Activated T-helper 1 cell treated with anti-CD3 and anti-CD28 coated beads, Interleukin-12 subunit alpha, Interleukin-12 subunit beta, Interleukin-2, Interleukin-4 antibody, amounts not matched to agents 30 ng/mL and 10 ng/mL and 1 ng/mL, durations not matched to agents 14 hours and 24 hours and 36 hours (primary cell): ENCODE measurements at places on chromosomes 12 and 14.
A peak's percentile ranks its signal among the peaks of the same experiment; 100 is the strongest.

DNA sequence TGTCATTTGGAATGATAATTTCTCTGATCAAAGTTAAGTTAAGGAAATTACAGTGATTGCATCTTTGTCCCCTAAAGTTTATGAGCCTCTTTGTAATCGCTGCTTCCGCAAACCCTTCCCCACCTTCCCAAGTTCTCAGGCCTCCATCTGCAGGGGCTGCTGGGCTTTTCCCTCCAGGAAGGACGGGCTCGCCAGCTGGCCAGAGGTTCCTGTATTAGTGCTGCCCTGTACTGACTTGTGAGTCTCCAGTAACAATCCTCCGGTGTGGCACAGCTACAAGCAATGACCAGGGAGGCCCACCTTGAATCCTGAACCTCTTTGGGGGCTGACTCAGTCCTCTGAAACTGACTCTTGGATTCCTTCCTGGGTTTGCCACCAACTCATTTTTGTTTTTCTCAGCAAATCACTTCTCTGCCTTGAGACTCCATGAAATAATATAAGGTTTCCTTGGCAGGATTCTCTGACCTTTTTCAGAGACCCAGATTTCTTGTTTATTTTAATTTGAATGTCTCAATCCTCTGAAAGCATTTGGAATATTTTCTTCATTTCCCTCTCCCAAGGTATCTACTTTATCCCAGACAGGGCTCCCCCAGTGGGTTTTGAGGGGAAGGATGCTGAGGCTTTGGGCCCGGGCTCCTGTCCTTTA, 398.6 kb downstream of the ZFP36L1 start:
- no peak for DNase-seq
- no peak overlapping the region for H3K27ac ChIP-seq
- H3K4me3 ChIP-seq, result no peak overlapping the region

- no peak for DNase-seq
- H3K4me1 ChIP-seq, result no peaks in the 10 kb centered on the region
- no peak overlapping the region for H3K27ac ChIP-seq
- H3K27me3 ChIP-seq, result peaks cover 13% of the 10 kb centered on the region
These were observed 9.0 kb downstream of the TPH2 start for GRCh38 chr12:71947645-71948105.

DNA sequence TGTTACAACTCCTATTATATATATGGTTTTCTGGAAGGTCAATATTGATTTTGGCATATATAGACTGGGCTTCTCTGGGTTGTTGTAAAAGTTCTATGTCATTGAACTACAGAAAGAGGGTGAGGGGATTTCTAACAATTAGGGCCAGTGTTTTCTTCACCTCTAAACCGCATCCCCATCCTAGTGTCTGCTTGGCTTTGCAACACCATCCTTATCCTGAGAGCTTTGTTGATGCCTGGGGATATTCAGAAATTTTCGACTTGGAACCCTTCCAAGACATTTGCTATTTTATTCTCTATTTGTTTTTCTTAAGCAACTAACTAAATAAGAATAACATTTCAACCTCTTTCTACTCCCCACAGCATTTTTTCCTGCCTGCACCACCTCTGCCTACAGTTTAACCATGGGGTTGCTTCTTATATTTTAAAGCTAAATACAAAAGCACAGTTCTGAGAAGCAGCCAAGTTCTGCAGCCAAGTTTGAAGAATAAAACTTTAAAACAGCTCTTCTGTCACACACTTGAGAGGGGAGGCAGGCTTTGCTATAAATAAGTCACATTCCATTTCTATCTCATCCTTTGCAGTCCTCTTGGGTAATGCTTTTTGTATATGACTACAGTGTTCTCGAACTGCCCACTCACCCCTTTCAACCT, 53.4 kb downstream of the RGS6 start:
- no peak for DNase-seq
- H3K4me3 ChIP-seq, result no peak overlapping the region
- no peaks in the 10 kb centered on the region for H3K36me3 ChIP-seq
- H3K27ac ChIP-seq, result no peak overlapping the region
- peaks cover 2% of the 10 kb centered on the region for H3K27me3 ChIP-seq
- H3K4me1 ChIP-seq, result no peaks in the 10 kb centered on the region

DNA sequence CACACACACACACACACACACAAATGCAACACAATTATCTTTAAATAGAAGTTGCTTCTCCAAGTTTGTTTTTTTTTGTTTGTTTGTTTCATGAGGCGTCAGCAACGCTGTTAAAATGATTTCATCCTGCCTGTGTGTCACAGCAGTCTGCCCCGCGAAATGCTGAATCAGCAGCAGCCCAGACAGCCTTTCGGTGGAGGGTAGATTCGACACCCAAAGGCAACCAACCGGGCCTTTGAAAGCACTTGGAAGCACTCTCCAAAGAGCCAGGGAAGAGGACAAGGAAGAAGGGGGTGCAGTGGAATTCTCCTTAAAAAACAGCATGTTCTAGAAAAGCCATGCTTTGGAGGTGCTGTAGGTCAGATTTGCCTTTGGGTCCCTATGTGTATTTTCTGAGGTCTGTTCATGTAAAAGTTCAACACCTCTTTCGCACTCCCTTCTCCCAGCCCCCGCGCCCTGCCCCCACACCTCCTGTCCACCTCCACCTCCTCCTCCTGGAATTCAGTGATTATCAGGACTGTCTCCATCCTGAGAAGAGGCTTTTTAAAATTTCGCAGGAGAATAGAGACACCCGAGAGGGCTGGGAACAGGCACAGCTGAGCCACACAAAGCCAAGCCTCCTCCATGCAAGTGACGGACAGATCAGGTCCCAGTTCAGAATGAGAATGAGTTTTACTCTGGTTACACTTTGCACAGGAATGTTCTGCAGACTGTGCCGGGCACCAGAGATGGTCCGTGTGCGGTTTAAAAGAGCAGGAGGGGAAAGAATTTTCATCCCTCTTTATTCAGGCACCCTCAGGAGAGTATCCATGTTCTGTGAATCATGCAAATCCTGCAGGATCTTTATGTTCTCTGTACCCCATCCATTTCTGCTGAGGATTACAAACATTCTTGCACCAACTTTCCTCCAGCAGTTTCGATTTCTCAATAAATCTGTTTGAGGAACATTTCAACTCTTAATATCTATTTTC, 177.9 kb downstream of the ETV6 start:
- H3K27ac ChIP-seq, result peak overlapping the region; percentile 72
- H3K27me3 ChIP-seq, result no peaks in the 10 kb centered on the region
- H3K4me1 ChIP-seq, result peaks cover 55% of the 10 kb centered on the region
- H3K4me3 ChIP-seq, result no peak overlapping the region
- DNase-seq, result no peak

DNA sequence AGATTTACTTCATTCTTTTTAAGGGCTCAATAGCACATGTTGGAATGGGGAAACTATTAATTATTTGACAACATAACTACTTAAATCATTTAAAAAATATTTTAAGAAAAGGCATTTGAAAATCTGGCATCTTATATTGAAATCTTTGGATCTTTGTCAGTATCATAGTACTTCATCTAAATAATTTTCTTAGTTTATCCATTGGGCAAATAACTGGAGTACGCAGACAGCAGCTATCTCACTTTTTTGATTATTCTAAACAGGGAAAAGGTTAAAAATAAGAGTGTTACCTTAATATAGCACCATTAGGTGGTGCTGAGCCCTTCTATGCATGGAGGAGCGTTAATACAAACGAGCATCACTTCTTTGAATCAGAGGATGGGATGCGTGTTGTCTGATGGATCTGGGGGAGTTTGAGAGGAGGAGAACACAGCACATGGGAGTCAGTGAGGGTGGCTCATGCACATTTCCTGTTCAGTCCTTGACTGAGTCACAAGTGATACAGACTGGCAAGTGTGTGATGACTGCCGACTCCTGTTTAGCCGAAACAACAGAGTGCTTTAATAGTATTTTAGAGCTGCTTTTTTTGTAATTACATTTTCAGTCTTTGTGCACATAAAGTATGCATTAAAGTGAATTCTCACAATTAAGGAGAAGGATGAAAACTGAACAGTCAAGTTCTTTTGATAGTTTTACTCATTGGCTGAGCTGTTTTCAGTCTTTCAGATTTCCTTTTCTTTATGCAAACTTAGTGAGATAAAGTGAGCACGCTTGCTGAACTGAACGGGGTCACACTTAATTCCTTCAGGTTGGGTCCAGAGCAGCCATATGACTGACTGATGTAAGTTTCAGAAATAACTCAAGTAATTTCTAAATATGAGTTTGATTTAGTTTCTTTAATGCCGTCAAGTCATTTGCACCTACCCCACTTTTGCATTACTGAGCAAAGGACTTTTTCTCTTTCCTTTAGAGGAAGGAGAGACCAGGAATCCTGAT, 92.7 kb downstream of the DIP2B start:
- peak; percentile 26 for DNase-seq
- peak overlapping the region; percentile 28 for H3K4me3 ChIP-seq
- H3K27ac ChIP-seq, result peak overlapping the region; percentile 35
- H3K36me3 ChIP-seq, result peaks cover 10% of the 10 kb centered on the region

DNA sequence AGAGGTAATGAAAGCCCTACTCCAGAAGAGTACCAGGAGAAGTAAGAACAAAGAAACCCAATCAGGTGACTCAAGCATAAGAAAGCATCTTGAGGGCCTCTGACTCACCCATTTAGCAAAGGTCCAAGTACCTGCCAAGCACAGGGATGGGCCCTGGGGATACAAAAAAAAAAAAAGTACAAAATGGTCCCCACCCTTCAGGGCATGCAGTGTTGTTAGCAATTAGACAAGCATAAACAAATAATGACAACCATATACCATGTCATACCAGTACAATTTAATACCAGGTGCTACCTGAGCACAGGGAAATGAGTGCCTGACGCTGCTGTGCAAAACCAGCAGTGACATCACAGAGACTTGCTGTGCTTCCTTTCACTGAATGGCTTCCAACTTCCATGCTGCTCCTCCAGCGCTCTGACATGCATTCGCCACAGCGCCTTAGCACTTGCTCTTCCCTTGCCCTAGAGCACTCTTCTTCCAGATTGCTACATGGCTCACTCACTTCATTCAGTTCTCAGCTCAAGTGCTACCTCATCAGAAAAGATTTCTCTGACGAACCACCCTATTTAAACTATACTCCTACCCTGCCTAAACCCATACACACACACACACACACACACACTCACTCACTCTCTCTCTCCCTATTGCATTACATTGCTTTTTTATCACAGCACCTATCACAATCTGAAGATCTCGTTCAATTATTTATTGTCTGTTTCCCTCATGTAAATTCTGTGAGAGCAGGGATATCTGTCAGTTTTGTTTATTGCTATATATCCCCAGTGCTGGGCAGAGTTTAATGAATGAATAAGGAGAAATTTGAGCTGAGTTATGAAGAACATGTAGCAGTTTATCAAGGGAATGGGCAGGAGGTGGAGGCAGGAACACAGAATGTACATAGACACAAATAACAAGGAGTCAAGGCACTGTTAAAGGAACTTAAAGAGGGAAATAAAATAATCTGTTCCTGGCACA, 12.9 kb upstream of the EPS8 start:
- H3K36me3 ChIP-seq, result no peaks in the 10 kb centered on the region
- DNase-seq, result no peak
- no peaks in the 10 kb centered on the region for H3K4me1 ChIP-seq

DNA sequence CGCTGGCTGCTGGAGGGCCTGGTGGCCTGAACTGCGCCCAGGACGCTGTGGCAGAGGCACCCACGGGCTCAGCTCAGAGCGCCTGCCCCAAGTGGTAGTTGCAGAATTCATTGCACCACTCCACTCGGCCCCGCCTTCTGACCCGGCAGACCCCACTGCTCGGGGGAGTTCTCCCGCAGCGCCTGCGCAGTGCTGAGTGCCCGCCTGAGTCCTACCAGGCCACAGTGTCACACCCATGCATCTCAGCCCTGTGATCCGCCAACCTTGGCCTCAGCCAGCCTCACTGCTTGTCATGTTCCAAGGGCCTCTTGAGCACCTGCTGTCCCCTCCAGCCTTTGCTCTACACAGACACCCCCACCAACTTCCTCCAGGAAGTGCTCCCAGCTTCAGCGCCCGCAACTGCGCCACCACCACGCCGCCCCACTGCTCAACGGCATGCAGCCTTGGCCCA, 12.2 kb downstream of the DEGS2 start:
- H3K27ac ChIP-seq, result peak overlapping the region; percentile 55
- no peak overlapping the region for H3K4me3 ChIP-seq
- no peaks in the 10 kb centered on the region for H3K4me1 ChIP-seq
- H3K27me3 ChIP-seq, result no peaks in the 10 kb centered on the region

- H3K36me3 ChIP-seq, result no peaks in the 10 kb centered on the region
- no peak overlapping the region for H3K27ac ChIP-seq
- H3K4me3 ChIP-seq, result no peak overlapping the region
These were observed 138.4 kb downstream of the GLT1D1 start for GRCh38 chr12:128991716-128992115.

DNA sequence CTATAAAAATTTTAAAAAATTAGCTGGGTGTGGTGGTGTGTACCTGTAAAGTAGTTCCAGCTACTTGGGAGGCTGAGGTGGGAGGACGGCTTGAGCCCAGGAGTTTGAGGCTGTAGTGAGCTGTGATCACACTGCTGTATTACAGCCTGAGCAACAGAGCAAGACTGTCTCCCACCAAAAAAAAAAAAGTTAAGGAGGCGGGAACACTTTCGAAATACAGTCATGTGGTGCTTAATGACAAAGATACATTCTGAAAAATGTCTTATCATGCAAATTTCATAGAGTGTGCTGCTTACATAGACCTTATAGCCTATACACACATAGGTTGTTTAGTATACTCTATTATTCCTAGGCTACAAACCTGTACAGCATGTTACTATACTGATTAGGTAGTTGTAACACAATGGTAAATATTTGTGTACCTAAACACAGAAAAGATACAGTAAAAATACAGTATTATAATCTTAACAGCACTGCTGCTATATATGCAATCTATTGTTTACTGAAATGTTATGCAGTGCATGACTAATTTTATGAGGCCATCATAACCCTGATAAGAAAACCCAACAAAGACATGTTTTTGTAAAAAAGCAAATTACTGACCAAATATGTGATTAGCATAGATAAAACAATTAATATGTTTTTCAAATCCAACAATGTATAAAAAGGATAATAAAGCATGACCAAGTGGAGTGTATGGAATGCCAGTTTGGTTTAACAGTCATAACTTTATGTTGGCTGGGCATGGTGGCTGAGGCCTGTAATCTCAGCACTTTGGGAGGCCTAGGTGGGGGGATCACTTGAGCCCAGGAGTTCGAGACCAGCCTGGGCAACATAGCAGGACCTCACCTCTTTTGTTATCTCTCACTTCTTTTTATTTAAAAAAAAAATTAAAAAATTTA, 11.4 kb downstream of the EIF2S1 start:
- no peaks in the 10 kb centered on the region for H3K27me3 ChIP-seq
- DNase-seq, result no peak
- H3K4me1 ChIP-seq, result peaks cover 35% of the 10 kb centered on the region
- H3K36me3 ChIP-seq, result peaks cover 48% of the 10 kb centered on the region

- DNase-seq, result no peak
- H3K4me3 ChIP-seq, result peak overlapping the region; percentile 99
- H3K27me3 ChIP-seq, result no peaks in the 10 kb centered on the region
- H3K27ac ChIP-seq, result peak overlapping the region; percentile 100
- H3K36me3 ChIP-seq, result peaks cover 33% of the 10 kb centered on the region
These were observed 11.9 kb downstream of the BCL11B start for GRCh38 chr14:99260116-99260515.

GRCh38 chr12:124906606-124907261, 7.7 kb downstream of the UBC start:
- no peak overlapping the region for H3K4me3 ChIP-seq
- H3K27ac ChIP-seq, result peak overlapping the region; percentile 1
- H3K36me3 ChIP-seq, result peaks cover 20% of the 10 kb centered on the region
- peaks cover 36% of the 10 kb centered on the region for H3K4me1 ChIP-seq
